ENCODE measurements at places on chromosomes 6 and 20.

- DNase-seq = no peak
Measured at GRCh38 chr6:157825243-157825904, 2.3 kb downstream of the SNX9 start.

GRCh38 chr6:100538086-100538485 lies 73.4 kb upstream of the SIM1 start:
- no peak for DNase-seq

GRCh38 chr6:96276305-96276704 lies 245.3 kb upstream of the UFL1 start:
- no peak for DNase-seq

- DNase-seq = no peak
Measured at GRCh38 chr6:105492706-105493673, 90.1 kb upstream of the PREP start.

Measured in left ventricle myocardium superior (tissue), 1 donor.